ENCODE measurements at places on chromosomes 7 and 10.

GRCh38 chr7:76262683-76263402, 39.6 kb upstream of the HSPB1 start:
- no peak for DNase-seq

GRCh38 chr7:108149119-108149518, 19.0 kb upstream of the LAMB4 start:
- no peak for DNase-seq

DNA sequence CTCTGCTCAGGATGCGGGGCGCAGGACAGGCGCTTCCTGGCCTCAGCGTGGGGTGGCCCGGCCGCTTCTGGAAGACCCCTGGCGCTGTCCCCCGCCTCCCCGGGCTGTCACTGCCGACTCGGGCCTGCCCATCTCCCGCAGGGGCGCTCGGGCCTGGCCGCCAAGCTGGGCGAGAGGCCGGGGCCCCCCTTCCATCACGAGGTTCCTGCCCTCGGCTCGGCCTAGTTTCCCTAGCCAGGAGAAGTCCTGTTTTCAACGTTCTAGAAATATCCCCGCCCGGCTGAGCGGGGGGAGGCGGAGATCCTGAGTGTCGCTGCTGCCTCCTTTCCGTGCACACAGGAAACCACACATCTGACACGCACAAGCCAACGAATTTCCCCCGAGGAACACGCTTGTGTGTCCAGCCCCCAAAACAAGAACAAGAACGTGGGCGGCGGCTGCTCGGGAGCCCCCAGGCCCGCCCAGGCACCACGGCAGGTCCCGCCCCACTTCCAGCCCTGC, 33.7 kb downstream of the AP5Z1 start:
- DNase-seq: no peak

DNA sequence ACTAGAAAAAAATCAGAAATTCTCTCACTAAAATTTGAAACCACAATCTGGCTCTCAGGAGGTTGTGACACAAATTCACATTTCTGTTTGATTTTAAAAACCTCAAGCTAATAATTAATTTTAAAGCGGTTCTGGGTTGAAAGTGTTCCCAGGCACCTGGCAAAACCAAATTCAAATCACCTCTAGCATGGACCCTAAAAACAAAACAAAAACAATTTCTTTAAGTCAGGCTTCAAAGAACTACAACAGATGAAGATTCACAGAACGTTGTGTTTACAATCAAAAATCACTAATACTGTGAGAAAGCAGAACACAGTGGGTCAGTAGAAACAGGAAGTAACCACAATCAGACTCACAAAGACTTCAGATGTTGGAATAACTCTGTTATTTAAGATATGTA, 7.2 kb upstream of the RELN start:
- DNase-seq: no peak

DNA sequence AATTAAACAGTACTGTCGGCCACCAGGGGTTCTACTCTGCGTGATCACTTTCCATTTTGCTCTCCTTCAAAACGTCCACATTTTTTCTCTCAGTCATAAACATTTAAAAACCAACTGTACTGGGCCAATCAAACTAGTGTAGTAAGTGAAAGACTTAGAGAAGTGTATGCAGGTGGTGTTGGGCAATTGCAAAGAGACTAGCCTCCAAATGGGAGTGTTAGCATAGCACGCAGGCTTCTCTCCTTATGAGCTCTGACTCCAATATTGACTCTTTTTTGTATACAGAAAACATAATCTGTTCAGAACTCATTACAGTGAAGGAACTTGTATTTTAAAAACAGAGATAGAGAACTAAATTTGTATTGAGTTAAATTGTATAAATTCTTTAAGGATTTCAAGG, 150.6 kb downstream of the SDK1 start:
- DNase-seq: no peak

- DNase-seq: peak; percentile 20
These were observed 637 bp downstream of the SAMD8 start for GRCh38 chr10:75111907-75112679.

DNA sequence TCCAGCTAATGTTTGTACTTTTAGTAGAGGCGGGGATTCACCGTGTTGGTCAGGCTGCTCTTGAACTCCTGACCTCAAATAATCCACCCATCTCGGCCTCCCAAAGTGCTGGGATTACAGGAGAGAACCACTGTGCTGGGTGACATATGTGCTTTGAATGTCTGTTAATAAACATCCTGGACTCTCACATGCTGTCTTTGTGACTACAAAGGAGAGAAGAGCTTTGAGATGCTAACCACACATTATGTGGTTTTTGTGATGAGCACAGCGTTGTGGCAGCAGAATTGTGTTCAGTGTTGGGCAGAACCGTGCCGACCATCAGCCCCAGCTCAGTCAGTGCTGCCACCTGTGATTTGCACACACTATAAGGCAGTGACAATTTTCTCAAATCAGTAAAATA, 500.1 kb upstream of the KLF6 start:
- no peak for DNase-seq

- no peak for DNase-seq
These were observed 268.3 kb upstream of the MTPN start for GRCh38 chr7:136245327-136246004.

All from stimulated activated CD4-positive, alpha-beta T cell treated with anti-CD3 and anti-CD28 coated beads, TNF-alpha, amount 100 ng/mL, for 4 hours (primary cell).